ENCODE measurements at places on chromosomes 4 and X.

- peak; percentile 37 for DNase-seq
These were observed 117.0 kb downstream of the KDR start for GRCh38 chr4:55008166-55009056.

GRCh38 chr4:177611974-177612664 is 169.9 kb upstream of the AGA start:
- no peak for DNase-seq

- no peak for DNase-seq
These were observed 45.7 kb upstream of the SLC2A9 start for GRCh38 chr4:10066670-10067651.

DNA sequence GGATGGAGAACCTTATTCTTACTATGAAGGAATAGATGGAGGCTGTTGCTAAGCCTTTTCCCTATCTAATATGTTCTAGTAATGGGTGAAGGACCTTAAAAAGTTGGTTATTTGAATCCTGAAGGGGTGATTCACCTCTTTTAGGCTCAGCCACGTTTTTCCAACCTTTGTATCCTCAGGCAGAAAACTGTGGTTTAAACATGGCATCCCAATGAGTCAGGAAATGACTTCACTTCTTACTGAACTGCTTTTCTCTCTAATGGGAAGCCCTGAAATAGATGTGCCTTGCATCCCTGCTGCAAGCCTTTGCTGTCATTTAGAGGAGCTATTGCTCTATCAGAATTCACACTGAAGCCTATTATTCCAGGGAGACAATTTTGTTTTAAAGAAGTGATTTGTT is 191.0 kb upstream of the ARX start:
- no peak for DNase-seq

DNA sequence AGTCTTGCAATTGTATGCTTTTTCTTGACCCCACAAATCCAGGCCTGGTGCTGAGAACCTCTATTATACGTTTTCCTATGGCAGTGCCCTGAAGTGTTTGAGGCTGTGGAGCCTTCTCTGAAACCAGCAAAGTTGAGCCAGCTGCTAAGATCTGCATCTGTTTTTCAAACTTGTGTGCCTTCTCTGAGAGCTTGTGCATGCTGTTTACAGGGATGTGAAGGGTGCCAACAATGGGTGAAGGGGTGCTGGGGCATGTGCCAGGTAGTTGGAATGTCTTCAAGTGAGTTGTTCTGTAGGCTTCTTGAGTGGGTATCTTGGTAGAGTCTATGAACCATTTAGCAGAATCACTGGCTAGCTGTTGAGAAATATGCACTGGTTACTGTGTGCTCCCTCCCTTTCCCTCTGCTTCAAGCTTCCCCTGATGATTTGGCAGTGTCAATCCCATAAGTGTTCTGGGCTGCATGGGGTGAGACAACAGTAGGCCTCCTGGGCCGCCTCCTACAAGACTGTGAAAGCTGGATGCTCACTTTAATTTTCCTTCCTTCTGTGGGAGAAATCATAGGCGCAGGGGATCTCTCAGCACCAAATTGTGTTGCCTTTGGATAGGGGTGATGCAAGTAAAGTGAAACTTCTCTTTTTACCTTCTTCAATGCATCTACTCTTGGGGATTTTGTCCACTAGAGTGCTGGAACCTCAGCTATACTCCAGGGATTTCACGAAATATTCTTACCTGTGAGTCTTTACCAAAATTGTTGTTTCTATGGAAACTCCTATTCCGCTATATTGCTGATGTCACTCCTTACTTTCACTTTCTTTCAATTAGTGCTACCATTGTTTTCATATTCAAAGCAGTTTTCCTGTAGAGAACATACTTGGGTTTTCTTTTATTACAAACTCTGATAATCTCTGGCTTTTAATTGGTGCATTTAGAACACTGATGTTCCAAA is 30.0 kb downstream of the ITM2A start:
- DNase-seq, result no peak

DNA sequence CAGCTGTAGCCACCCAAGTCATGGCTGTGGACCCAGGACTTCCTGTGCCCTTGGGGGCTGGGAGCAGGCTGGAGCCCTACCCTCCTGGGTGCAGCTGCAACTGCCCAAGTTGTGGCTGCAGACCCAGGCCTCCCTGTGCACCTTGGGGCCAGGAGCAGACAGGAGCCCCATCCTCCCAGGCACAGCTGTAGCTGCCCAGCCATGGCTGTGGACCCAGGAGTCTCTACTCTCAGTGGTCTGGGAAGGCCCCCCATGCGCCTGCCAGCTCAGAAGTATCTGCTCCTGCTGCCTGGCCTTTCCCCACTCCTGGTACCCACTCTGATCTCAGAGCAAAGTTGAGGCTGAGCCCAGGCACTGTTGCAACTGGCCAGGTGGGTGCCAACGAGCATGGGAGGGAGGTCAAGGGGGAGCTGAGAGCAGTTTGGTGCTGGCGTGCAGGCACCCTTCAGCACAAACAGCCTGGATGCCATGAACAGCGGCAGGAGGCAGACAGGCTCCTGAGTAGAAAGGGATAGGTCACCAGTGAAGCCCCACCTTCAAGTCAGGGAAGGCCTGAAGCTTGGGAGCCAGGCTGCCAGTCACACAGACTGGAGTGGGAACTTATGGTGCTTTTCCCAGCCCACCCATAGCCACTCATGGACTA is 21.5 kb downstream of the PRRG1 start:
- no peak for DNase-seq

DNA sequence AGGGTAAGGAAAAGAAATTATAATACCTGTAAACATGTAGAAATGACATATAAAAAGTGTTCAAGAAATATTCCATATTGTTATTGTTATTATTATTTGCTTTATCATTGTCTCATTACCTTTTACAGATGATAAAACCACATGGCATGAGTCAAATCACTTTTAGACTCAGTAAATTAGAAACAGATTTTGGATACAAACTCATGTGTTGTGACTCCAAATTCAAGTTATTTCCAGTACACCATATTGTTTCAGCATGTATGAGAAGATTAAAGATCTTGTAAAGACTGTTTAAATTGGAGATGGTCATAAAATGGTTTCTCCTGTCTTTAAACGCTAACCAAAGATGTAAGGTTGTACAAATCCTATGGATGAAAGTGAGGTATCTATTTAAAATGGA is 18.1 kb downstream of the PPP1R2C start:
- no peak for DNase-seq

DNA sequence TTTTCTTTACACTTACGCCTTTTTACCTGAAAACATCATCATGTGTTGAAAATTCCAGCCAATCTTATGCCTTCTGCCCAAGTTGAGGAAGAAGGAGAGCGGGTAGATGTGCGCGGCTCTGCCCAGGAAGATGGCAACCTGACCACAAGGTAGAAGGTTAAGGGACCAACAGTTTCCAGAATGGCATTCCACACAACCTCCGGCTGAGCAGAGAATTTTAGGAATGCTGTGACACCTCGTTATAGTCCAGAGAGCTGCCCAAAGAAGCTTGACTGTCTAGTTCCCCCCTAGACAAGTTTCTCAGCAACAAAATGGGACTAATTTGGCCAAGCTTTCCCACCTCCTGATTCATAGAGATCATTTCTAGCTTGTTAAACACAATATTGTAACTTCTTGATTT is 75.1 kb downstream of the CHST7 start:
- no peak for DNase-seq

- no peak for DNase-seq
These were observed 77.5 kb downstream of the MID1IP1 start for GRCh38 chrX:38878641-38879340.

DNA sequence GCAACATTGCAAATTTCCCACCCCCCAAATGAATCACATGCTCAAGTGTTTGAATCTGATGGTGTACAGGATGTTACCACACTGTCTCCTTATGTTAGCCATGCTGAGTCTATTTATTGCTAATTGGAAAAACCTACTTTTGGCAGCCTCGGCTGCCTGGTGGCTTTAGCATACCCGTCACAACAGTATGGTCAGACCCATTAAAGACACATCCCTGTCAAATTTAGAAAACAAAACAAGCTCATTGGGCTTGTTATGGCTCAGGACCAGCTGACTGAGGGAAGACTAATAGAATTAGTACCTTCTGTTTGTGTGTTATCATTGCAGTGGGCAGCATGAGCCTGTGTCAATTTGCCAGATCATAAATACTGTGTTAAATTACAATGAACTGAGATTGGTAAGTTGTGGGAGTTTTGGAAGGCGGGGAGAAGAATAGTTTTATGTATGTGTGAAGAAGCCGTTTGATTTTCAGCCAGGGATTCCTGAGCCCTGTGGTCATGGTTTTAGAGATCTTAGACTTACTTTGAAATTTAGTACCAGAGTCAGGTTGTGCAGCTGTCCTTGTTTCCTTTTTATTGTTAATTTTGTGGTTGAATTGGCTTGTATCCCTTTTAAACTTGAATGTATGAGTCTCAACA is 66.8 kb downstream of the POLA1 start:
- DNase-seq, result no peak

- peak; percentile 39 for DNase-seq
These were observed 5.9 kb downstream of the ETDB start for GRCh38 chrX:135114392-135114791.
